PC-9 (cell line): ENCODE measurements at places on chromosomes 1 and 21.

DNA sequence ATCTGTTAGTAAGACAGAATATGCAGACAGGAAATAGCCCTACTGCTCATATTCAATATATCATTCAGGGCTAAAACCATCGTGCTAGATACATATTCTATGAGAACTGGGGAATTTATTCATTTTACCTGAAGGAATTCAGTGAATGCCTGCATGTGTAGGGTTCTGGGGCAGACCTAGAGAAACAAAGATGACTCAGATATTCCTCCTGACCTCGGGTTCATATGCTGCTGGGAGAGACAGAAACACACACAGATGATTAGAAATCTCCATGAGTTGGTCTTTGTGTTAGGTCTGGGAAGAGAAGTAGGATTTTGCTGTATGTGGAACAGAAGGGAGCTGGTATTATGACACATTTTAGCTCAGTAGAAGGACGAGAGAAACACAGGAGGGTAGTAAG is 176.5 kb upstream of the ST6GALNAC5 start:
- no peak for DNase-seq

- DNase-seq: no peak
These were observed 671.9 kb downstream of the ADGRL2 start for GRCh38 chr1:82472489-82473131.

GRCh38 chr1:91928026-91928425 is 21.2 kb upstream of the BRDT start:
- no peak for DNase-seq

DNA sequence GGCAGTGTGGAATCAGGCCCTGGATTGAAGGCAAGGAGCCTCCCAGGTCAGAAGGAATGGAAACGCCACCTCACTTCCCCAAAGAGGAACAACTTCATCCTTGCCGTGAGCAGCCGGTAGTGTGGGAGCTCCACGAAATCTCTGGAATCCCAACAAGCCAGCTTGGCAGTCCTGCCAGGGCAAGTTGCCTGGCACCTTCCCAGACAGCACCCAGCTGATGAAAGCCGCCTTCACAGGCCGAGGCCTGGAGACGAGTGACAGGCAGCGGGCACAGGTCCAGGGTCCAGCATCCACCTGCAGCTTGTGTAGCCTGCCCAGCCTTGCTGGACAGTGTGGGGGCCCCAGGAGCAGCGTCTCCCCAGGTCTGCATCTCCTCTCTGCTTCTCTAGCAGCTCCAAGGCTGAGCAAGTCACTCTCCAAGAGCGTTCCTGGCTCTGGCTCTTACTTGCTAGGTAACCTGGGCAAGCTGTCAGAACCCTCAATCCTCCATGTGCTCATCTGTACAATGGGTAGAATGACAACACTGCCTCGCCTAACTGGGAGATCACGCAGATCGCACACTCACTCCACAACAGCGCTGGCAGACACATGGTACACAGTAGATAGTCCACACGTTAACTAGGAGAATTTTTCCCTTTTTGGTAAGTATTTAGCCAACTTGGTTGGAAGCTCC is 43.0 kb downstream of the ACOT7 start:
- DNase-seq: peak; percentile 81

DNA sequence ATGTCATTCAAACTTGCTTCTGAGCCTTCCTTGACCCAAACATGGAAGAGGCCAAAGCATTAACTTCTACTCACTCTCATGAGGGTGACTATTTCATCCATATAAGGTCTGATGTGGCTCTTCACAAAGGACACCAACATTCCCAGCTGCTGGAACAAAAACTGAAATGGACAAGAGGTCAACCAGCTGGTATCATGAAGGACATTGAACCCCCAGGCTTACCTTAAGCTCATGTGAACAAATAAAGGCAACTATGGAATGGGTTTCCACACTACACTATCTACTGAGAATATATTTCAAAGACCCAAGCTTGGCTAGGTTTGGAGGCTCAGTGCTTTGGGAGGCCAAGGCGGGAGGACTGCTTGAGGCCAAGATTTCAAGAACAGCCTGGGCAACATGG is 26.9 kb downstream of the ANGPTL7 start:
- DNase-seq: no peak

GRCh38 chr1:109636201-109636952 is 16.7 kb downstream of the AMPD2 start:
- DNase-seq: peak; percentile 63

GRCh38 chr1:180921891-180922630 is 9.4 kb downstream of the KIAA1614 start:
- no peak for DNase-seq

GRCh38 chr1:207822124-207822601 is 70.3 kb downstream of the CD46 start:
- no peak for DNase-seq

DNA sequence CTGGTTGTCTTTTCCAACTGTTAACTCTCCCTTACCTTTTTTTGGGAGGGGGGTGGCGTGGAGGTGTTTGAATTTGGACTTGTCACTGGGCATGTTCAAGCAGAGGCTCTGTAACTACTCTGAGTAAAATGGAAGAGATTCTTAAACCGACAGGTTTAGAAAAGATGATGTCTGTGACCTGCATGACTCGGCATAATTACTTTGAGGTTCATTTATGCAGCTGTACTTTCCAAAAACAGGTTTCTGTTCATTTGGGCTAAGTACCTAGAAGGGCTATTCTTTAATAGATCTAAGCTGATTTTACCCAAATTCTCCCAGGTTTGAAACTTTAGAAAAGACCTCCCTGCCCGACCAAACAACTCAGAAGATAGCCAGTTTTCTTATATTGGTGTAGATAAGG is 80.3 kb downstream of the SLC35A3 start:
- DNase-seq: no peak

DNA sequence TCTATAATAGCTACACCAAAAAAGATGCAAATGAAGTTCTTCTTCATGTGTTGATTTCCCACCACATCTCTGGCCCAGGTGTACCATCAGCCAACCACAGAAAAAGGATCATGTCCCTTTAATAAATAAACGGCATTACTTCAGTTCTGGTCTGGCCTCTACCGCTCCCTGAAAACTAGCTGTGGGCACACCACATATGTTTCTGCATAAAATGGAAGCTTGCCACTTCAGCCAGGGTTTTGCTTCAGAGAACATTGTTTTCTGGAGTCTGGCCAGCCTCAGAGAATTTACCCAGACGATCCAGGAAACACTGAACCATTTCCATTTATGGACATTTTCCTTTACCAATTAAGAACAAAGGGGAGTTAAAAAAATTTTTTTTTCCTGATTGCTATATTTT is 5.8 kb upstream of the LAMC2 start:
- no peak for DNase-seq

DNA sequence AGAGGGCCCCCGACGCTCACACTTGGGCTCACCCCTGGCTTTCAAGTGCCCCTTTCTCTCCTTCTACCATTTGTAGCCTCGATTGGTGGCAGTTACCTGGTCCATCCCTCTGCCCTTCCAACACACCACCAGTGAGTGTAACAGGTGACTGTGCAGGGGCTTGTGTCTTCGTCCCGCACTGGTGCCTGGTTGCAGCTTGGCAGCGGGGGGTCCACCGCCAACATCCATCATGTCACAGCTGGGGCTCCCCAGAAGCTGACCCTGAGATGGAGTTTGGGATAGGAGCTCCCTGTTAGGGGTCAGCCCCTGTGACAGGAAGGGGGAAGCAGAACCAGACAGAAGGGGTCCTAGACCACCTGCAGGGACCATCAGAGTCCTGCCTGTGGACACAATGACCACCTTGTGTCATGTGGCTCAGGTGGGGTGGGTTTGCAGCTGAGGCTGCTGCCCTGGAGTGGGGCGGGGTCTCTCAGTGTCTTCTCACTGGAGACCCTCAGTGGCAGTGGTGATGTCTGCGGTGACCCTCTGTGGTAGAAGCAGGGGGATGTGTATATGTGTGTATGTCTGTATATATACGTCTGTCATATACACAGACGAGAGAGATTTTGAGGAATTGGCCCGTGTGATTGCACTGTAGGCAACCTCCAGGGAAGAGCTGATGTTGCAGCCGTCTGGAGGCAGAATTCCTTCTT is 3.6 kb upstream of the CALML6 start:
- no peak for DNase-seq

GRCh38 chr1:30976143-30976542 is 67.6 kb upstream of the SDC3 start:
- no peak for DNase-seq

DNA sequence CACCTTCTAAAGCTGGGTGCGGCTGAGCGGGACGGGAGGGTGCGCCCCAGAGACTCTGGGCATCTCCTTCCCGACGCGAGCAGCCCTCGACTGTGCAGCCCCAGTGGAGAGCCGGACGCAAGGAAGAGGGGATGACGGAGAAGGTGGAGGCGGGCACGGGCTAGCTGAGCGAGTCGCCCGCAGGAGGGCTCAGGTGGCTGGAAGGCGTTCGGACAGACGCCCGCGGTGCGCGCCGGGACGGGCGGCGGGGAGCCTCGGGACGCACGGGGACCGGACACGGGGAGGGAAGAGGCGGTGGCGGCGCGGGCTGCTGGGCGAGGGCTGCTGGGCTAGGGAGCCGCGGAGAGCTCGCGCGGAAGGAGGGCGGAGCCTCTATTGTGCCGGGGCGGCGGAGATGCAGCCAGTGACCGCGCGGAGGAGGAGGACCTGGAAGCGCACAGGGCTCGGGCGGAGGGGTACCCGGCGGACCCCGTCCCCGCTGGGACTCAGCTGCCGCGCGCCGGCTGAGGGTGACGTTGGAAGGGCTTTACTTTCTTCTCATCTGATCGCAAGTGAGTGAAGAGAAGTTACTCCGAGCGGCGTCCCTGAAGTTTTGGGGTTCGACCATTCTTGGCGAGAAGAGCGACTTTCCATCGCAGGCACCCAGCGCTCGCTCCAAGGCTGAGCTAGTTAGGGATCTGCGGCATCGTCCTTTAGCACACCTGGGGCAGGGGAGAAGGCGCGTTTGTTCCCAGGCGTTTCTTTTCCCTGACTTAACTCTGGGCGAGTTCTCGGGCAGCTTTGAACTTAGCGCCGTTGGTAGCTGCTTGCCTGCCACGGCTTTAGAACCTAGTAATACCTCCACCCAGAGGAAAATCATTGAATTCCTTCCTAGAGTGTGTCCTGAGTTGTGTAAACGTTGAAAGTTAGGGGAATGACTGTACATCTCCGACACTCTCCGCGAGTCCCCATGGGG is at the start of gene OLFML2B:
Gene OLFML2B, minus strand, starts transcription at position 323 of the 955 bp plus-strand sequence. CDS start 439 bp downstream, outside the sequence.
- peak; percentile 65 for DNase-seq

DNA sequence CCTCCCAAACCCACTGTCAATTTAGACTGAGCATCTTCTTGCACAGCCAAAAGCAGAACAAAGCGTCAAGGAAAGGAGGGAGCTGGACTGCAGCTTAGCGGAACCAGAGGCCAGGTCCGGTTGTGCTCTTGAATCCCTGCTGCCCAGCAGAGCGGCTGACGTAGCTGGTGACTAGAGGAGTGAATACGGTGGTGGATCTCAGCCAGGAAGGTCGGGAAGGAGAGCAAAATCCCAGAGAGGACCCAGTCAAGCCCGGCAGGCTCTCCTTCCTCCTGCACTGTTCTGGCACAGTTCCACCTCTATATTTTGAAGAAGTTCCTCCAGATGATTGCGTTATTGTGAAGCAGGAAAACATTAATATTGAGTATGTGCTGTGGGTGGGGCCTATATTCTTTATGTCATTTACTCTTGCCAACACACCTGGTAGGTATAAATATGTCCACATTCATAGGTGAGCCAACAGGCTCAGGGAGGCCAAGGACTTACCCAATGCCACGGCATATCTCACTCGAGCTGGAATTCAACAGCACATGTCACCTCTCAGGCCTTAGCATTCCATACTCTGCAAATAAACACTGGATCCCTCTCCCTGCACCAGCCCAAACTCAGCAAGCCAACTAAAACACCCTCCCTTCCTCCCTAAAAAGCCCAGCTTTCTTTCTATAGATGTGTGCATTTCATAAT is 23.6 kb upstream of the ABCB10 start:
- no peak for DNase-seq

- DNase-seq: no peak
These were observed 98.2 kb downstream of the ZC3H11B start for GRCh38 chr1:219514728-219515127.

- no peak for DNase-seq
These were observed 46.0 kb upstream of the POFUT2 start for GRCh38 chr21:45333583-45334121.

GRCh38 chr1:58724483-58724882 is 24.6 kb upstream of the MYSM1 start:
- no peak for DNase-seq

DNA sequence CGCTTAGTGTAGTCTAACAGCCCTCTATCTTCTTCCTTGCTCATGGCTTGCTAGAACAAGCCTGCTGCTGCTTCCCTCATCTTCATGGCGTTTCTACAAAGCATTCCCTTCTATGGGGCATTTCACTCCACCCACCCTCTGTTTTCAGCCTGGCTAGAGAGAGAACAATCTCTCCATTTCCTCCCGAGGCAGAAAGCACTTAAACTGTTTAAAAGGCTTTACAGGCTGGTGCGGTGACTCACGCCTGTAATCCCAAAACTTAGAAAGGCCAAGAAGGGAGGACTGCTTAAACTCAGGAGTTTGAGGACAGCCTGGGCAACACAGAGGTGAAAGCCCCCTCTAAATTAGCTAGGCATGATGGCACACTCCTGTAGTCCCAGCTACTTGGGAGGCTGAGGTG is 17.8 kb downstream of the ORC1 start:
- no peak for DNase-seq

DNA sequence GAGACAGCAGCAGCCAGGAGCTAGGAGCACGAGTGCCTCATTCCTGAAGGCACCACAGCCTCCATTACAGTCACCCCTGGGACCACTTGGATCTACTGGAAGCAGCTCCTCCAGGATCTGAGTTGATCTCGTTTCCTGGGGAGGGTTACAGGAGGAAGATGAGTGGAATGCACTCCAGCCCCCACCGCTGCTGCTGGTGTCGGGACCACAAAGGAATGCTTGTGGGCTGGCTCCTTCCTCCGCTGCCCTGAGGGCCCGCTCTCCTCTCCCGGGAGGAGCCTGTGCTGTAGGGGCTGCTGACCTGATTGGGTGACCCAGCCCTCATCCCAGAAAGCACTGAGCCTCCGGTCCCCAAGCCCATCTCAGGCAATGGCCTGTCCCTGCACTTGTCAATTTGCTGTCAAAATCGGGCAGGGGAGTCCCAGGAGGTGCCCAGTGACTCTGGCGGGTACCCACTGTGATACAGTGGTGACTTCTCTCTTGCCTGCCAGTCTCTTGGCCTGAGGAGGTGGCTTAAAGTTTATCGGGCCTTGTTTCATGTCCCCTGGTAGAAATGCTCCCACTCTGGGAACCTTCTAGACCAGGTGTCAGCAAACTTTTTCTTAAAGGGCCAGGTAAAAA is 23.1 kb downstream of the IL10RB start:
- DNase-seq: no peak

DNA sequence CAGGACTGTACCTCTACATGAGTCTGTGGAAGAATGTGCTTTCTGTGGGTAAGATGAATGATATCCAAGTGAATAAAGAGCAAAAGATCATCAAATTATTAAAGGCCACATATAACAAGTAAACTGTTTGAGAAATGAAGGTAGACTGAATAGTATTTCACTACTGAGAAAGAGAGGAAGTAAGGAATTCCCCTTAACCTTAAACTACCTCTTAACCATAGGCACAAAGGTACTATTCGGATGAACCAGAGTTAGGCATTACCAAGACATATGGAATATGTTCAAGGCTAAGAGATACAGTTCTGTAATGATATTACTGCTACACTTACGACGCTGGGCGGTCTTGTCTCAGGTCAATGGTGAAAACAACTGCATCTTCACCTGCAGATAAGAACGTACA is 25.5 kb downstream of the DCAF8 start:
- no peak for DNase-seq

- no peak for DNase-seq
These were observed 8.9 kb downstream of the LRRC8C start for GRCh38 chr1:89641781-89642180.

- DNase-seq: no peak
These were observed 278.3 kb downstream of the KCTD3 start for GRCh38 chr1:215845234-215845891.
